ENCODE measurements at places on chromosomes 4 and X. TPM values are rescaled to one million over a fixed set of nuclear protein-coding genes. Genes with fewer than 3 reads are reported as not detected.

- peak; percentile 13 for DNase-seq
- H3K27me3 ChIP-seq, result no peaks in the 10 kb centered on the region
- H3K4me1 ChIP-seq, result peaks cover 26% of the 10 kb centered on the region
Observed at GRCh38 chr4:55032788-55033187, 92.6 kb downstream of the KDR start.

DNA sequence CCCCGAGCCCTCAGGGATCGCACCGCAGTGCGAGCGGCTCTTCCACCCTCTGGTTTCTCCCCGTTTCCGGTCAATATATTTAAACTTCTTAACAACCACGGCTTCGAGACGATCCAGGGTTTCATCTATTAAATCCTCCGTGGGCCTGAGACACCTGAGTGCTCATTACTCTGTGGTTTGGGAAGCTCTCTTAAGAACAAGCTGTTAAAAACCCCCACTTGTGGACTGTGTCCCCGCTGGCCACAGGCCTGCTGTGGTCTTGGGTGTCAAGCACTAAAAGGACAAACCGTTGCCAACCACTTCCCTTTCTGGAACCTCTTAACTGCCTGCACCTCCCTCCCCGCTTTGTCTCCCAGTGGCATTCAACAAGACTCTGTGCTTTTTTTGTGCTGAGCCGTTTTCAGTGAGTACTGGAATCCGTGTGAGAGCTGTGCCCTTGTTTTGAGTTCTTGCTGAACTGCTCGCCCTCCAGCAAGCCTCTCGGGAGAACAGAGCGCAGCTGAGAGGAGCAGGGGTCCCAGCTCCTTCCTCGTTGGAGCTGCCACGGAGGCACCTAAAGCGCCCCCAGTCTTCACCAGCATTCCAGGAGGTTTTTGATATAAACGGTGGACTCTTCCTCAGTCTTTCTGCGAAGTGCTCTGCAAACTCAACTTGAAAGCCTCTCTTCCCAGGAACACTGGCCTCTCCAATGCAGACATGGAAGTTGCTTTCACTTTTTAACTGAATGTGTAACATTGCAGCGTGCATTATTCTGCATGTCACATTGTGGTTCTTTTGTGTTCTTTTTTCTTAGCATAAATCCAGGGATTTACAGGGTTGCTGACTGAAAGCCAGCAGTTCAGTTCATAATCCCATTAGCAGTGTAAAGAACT lies 691 bp upstream of the IGFBP7 start:
- H3K36me3 ChIP-seq, result no peaks in the 10 kb centered on the region
- no peak for DNase-seq
- H3K4me3 ChIP-seq, result peak overlapping the region; percentile 64

DNA sequence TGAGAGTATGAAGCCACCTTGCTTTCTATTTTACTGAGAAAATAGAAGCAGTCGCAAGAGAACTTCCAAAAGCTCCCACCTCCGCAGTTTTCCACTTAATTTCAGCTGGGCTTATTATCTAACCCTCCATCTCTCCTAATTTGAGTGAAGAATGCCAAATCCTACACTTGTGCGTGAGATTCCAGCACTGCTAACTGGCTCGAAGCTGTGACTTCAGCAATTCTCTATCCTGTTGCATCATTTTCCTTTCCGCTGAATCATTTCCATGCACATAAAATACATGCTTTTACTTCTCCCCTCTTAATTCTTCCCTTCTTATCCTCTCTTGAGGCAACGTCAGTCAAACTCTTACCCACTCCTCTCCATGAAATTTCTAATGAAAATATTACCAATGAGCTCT lies 189.5 kb downstream of the GASK1B start:
- no peaks in the 10 kb centered on the region for H3K4me1 ChIP-seq
- H3K36me3 ChIP-seq, result no peaks in the 10 kb centered on the region
- H3K27ac ChIP-seq, result peak overlapping the region; percentile 83
- no peak overlapping the region for H3K4me3 ChIP-seq
- no peaks in the 10 kb centered on the region for H3K27me3 ChIP-seq

- no peak overlapping the region for H3K4me3 ChIP-seq
- no peaks in the 10 kb centered on the region for H3K27me3 ChIP-seq
- H3K27ac ChIP-seq, result no peak overlapping the region
- H3K4me1 ChIP-seq, result no peaks in the 10 kb centered on the region
Observed at GRCh38 chr4:152926959-152927358, 9.2 kb upstream of the FHDC1 start.

DNA sequence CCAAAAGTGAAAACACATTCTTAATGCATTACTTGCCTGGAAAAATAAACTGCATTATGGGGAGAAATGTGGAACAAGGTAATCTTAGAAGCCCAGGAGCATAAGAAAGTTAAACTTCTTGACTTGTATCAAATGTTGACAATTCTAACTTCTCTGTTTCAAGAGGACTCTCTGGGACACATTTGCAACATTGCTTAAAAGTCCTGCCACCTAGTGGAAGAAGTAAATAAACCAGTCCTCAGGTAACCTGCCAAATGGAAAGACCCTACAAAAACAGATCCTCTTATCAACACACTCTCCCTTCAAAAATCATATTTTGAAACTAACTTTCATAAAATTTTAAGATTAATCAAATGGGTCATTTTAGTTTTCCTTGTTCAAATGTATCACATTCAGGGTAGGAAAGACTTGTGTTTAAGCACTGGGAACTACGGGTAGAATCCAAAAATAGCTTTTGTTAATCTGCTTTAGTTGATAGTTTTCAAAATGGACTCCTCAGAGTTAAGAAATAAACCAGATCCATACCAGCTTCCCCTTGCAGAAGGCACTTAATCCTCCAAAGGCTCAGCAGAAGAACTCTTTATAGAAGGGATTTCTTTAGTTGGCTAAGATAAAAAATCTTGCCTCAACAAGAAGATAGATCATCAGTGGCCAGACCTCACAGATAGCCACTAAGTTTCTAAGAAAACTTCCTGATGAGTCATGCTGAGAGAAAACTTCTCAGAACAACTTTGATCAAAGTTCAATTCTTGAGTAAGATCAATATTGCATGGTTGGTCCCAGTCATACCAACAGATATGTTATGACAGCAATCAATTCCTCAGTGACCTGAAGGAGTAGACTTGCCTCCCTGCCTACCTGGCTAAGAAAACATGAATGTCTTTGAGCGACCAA lies 141.7 kb downstream of the HHIP start:
- H3K27ac ChIP-seq, result no peak overlapping the region
- peak; percentile 15 for DNase-seq
- H3K36me3 ChIP-seq, result no peaks in the 10 kb centered on the region
- H3K4me1 ChIP-seq, result peaks cover 10% of the 10 kb centered on the region
- H3K4me3 ChIP-seq, result no peak overlapping the region

The SH2D1A gene
- total RNA-seq, result not detected
